ENCODE measurements at places on chromosomes 16 and 17. TPM values are rescaled to one million over a fixed set of nuclear protein-coding genes. Genes with fewer than 3 reads are reported as not detected.

- DNase-seq: no peak
Observed at GRCh38 chr17:21495281-21495680, 119.1 kb downstream of the KCNJ12 start.

GRCh38 chr17:28049071-28049470 is 6.6 kb downstream of the NLK start:
- no peak for DNase-seq

- DNase-seq: peak; percentile 95
Observed at GRCh38 chr17:4161192-4161966, 18.4 kb downstream of the CYB5D2 start.

DNA sequence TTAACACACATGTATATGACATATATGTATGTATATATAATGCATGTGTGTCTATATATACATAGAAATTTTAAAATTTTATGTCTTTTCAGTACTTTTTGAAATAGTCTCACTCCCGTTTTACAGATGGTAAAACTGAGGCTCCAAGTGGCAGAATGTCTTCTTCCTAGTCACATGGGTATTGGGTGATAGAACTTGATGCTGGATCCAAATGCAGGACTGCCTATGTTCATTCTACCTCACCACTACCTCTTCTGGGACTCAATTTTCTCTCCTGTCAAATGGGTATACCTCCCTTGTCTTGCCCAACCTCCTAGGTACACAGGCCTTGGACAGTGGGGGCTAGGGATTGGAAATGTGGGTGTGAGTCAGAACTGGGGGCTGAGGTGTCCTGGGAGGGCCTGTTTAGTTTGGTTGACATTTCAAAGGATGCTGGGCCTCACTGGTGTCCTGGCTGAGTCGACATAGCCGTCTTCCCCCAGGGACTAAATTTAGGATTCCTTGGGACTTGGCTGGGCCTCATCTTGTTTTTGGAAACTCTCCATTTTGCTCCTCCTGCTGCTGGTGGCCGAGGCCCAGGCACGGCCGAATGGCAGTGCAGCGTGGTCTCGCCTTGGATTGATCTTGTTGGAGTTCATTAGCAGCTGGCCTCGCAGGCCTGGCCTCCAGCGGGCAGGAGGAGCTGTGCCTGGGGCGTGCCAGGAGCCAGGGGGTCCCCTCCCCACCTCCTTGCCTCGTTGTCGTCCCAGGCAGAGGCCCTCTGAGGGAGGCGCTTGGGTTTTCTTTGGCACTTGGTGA is 25.9 kb downstream of the NKD1 start:
- DNase-seq: no peak

DNA sequence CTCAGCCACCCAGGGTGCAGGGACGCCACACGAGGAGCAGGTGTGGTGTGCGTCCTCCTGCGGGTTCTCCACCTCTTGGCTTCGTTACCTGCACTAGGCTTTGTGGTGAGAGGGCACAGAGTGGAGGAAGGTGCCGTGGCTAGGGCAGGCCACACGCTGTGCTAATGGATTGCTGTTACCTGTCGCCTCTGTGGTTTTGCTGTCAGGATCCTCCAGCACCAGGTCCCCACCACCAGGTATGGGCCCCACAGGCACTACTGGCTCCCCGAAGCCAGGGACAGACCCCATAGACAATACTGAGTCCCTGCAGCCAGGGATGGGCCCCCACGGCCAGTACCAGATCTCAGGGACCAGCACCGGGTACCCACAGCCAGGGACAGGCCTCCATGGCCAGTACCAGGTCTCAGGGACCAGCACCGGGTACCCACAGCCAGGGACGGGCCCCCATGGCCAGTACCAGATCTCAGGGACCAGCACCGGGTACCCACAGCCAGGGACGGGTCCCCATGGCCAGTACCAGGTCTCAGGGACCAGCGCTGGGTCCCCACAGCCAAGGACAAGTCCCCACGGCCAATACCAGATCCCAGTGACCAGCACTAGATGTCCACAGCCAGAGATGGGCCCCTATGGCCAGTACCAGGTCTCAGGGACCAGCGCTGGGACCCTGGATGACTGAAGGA is 315.6 kb downstream of the SEC14L1 start:
- DNase-seq: no peak

DNA sequence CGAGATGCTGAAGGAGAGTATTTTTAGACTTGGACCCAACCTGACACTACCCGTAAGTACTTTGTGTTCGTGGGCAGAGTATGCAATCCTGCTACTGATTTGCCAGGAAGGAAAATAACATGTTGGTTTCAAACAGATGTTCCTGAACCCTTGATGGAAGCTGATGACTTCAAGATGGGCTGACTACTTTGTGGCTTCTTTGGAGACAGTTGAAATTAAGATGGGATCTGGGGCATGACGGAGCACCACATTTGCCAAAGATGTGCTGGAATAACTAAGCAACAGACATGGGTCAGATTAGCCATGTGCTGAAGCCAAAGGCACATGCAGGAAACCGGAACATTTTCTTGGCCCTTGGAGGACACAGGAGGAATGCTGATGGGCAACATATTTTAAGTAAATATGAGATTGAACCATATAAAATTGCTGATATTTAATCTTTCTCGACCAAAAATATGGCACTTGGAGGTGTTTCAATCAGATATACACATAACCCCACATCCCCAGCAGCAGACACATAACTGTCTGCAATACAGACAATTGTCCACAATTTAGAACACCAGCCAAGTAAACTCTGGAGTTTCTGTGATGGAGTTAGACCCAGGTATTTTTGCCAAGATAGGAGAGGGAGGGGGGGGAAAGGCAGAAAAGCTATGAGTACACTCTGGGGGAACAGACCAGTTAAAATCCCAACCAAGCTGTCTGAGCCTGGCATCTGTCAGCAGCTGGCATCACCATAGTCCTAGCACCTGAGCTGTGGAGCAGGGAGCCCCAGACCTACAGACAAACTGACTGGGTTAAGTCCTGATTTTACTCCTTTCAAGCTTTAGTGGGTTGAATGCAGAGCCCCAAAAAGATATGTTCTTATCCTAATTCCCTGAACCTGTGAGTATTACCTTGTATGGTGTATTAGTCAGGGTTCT is 329.4 kb upstream of the CDH5 start:
- DNase-seq: no peak

The CCL18 gene
- not detected for total RNA-seq

- peak; percentile 75 for DNase-seq
Observed at GRCh38 chr17:48177816-48178215, 70.2 kb downstream of the SNX11 start.

The KRT27 gene
- total RNA-seq: not detected

DNA sequence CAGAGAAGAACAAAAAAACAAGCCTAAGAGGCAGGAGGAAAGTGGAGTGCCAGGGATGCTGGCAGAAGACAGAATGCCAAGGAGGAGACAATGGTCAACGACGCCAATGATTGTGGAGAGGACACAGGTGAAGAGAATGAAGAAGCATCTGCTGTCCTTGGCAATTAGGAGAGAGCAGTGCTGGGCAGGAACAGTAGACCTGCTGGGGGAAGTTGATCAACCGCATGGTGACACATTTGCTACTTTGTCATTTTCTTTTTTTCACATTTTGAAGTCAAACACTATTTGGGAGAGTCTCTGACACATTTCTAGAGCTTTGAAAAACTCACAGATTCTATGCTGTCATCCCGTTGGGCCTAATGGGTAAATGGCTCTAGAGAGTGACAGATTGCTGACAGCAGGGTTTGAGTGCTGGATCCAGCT is 1.1 kb upstream of the PIK3R6 start:
- DNase-seq: no peak

GRCh38 chr16:51290442-51291285 is 139.6 kb upstream of the SALL1 start:
- DNase-seq: no peak

The GRB7 gene
- total RNA-seq: not detected

DNA sequence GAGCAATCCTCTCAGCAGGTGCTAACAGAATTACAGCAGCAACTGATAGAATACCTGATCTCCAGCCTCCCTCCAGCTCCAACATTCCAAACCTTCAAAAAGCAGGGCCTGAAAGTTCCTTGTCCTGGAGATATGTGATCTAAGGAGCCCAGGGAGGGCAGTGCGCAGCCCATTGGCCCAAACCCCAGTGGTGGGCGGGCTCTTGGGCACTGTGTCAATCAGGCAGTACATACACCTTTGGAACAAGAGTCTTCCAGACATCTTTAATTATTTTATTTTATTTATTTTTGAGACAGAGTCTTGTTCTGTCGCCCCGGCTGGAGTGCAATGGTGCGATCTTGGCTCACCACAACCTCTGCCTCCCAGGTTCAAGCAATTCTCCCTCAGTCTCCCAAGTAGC is 24.2 kb downstream of the SLC12A3 start:
- peak; percentile 14 for DNase-seq

- DNase-seq: peak; percentile 60
Observed at GRCh38 chr16:75593825-75594820, 27.9 kb downstream of the GABARAPL2 start.

- no peak for DNase-seq
Observed at GRCh38 chr16:72978212-72978611, 69.7 kb downstream of the ZFHX3 start.

DNA sequence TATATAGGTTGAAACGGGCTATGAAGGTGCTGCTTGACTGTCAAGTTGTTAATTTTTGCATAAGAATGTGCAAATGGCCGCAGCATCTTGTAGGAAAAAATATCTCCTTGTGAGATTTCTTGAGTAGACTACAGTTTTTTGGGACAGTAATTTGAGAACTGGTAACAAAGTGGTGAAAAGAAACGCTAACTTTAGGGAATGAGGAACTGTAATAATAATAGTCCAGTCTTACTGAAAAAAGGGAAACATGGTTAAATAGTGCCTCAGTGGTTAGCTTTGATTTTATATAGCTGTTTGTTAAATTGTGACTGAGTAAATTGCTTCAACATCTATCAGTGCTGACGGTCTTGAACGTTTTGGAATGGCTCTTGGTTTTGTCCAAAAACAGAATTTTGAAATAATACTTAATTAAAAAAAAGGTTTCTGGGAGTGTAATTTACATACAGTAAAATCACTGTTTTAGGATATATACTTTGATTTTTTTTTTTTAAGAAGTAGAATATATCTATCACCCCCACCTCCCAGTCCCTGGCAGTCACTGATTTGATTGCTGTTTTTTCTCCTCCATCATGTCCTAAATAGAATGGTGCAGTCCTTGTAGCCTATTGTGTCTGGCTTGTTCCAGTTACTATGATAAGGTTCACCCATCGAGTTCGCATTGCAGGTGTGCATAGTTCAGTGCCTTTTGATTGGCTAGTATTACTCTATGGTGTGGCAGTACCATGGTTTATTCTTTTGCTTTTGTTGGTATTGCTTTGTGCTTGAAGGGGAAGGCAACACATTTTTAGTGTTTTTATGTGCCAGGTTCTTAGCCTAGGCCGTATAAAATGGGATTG is 2.8 kb downstream of the HAPSTR1 start:
- no peak for DNase-seq

The BLTP2 gene
- 92.0 TPM for total RNA-seq

- no peak for DNase-seq
Observed at GRCh38 chr17:78349891-78350642, 9.8 kb downstream of the SOCS3 start.

- peak; percentile 51 for DNase-seq
Observed at GRCh38 chr16:9845661-9846361, 336.4 kb downstream of the GRIN2A start.

DNA sequence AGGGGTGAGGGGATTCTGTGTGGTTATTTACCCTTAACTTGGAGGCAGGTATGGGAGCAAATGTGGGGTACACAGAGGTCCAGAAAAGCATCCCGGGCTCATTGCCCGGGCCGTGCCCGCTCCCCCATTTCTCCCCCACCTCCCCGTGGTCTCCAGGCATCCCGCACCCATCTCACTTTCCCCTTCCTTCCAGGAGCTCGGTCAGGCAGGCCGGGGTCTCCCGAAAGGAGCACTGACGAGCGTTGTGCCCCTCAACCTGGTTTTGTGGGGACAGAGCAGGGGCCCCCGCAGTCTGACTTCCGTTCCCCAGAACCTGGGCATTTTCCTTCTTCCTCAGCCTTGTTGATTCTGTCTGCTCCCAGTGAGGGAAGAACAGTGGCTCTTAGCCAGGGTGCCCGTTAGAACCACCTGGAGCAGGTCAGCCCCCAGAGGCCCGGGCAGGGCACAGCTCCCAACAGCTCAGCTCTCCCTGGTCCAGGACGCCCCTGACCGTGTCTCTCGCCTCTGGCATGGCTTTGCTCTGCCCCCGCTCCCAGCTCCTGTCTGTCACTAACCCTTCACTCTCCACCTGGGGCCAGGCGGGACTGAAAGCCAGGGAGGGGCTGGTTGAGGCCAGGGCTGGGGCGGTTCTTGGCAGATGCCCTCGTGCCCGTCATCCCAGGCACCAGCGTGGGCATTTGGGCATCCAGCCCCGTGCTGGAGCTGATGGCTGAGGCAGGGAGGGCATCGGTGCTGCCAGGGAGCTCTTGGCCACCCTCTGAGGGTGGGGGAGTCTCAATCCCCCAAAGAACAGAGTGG is 12.5 kb upstream of the NUDT16L1 start:
- DNase-seq: no peak

The MYH13 gene
- not detected for total RNA-seq

DNA sequence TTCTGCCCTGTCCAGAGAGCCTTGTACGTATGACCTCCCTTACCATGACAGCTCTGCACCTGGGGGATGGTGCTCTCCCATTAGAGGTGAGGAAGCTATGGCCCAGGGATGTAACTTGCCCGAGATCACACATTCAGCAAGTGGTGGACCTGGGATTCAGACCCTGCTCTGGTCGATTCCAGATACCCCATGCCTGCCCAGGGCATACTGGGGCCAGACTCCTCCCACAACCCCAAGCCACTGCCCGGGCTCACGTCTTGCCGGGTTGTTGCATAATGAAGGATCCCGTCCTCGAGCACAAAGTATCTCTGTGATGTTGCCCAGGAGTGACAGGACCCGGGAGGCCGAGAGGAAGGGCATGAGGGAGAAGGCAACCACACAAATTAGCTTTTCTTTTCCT is 2.1 kb downstream of the OSBPL7 start:
- DNase-seq: no peak

- no peak for DNase-seq
Observed at GRCh38 chr17:80919331-80920311, 72.0 kb upstream of the CHMP6 start.

The TBX21 gene
- not detected for total RNA-seq
